ENCODE measurements at places on chromosomes 12 and 14.

DNA sequence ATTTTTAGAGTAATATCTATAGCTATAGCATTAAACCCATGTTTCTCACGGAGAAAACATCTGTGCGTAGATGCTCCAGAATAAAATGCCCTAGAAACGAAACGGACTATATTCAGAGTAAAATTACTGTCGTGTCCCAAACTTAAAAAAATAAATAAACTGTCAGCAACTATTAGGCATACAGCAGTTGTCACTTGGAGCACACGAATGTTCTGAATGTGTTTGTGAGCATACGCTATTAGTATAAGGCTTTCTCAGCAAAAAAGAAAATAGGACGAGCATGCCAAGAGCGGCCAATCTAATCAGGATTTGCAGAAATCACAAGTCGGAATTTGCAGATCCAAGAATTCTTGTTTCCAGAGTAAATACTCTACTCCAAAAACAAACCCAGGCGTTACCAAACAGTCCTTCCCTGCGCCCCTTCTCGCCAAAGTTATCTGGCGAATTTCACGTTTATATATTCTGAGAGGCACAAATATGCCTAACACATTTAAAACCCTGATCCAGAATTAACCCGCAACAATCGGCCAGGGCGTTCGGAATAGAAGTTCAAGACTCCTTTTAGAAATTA lies 836 bp downstream of the PTPN21 start:
- DNase-seq, result no peak

DNA sequence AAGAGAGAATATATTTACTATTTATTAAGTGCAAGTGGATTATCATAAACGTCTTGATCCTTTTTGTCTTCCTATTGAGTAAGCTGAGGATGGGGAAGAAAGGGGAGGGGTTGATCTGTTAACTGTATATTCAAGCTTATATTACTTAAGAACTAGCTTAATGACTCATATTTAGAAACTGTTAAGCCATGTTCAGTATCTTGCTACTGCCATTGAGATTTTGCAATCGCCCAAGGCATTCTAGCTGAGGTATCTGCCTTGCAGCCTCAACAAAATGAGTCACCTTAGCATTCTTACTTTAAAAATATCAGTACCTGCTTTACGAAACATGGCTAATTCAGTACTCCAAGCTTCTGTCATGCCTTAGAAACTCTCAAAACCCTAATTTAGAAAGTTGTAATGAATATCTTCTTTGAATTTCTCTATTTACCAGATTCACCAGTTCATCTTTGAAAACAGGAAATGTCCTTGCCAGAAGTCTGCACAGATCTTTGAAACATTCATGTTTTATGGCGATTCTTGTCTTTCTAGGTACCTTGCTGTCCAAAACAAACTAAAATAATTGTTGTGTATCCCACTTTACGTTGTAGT lies 76.1 kb downstream of the ALG10B start:
- no peak for DNase-seq

GRCh38 chr14:100691395-100692056 lies 35.2 kb upstream of the DLK1 start:
- no peak for DNase-seq

GRCh38 chr14:63470962-63471793 lies 72.0 kb downstream of the PPP2R5E start:
- DNase-seq, result no peak

DNA sequence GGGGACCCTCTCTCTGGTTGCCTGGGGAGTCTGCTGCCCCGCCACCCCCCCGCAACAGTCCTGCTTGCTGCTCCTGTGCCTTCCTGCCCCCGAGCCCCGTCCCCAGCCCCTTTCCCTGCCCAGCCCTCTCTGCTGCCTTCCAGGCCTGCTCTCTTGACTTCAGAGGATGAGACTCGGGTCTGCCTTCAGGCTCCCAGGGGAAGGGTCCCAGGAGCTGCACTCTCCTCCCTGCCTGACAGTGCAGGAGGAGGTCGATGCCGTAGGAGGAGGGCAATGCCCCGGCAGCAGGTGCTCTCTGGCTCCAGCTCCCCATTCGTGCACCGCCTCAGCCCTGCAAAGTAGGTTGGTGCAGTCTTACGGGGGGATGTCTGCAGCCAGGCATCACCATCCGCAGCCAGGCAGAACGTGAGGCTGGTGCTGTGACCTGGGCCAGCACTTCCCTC lies 185.1 kb upstream of the C14orf180 start:
- DNase-seq, result no peak

DNA sequence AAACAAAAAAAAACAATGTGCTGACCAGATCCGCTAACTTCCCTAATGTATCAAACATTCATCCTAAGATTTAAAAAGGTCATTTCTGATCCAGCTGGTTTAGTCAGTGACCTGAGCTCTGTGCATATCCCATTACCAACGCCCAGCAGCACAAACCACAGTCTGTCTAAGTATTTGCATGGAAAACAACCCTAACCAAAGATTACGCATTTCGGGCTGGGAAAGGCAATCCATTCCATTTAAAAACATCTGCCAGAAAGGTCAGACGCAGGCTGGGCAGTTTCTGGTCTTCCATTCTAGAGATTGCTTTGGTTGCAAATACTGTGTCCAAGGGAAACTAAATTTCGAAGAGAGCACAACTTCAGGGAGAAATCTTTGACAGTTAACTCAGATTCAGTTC lies 234.9 kb downstream of the FLRT2 start:
- DNase-seq, result no peak

DNA sequence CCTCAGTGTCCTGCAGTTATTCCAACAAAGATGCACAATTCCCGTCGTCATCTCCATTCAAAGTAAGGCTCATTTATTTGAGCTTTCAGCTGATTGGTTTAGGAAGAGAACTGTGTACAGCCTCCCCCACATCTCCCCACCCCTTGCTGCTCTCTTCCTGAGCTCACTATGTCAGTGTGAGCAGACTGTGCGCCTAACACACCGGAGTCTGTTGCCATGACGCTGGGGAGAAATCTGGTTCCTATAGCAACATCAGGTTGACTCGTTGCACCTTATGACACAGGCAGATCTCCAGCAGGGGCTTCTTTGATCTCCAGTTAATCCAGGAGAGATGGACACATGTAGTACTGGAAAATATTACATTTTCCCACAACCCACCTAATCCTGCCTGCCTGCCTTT lies 319.4 kb downstream of the CACNA1C start:
- no peak for DNase-seq

DNA sequence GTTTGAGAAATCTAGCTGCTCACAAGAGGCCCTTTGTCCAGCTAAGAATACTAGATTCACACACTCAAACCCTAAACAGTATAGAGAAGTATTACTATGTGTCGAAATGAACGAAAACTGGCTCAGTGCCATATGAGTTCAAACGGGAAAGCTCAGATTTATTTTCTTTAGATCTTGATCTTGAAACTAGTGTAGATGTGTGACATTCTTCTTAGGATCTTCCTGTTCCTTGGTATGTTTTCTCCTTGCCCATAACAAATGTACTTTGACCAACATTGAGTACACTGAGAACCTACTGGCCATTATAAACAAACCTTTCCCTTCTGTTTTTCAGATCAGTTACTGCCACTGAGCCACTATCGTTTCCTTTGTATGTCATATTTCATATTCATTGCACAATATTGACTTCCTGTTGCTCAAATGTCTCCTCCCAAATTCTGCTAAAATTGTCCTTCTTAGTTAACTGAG lies 21.3 kb downstream of the MYBPC1 start:
- DNase-seq, result no peak

- peak; percentile 72 for DNase-seq
These were observed 100.7 kb downstream of the C2CD5 start for GRCh38 chr12:22443379-22444316.

DNA sequence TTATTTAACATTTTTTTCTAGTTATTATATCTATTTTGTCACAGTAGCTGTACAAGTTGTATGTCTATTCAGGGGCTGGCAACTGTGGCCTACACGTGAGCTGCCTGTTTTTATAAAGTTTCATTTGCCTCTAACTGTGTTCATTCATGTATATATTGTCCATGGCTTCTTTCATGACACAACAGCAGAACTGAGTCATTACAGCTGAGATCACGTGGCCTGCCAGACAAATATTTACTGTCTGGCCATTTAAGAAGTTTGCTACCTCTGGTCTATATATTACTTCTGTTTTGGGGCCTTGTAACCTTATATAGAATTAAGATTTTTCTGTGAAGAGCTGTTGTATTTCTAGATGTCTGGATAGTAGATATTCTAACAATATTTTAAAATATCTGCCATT lies 37.9 kb downstream of the KIAA0586 start:
- DNase-seq, result no peak

DNA sequence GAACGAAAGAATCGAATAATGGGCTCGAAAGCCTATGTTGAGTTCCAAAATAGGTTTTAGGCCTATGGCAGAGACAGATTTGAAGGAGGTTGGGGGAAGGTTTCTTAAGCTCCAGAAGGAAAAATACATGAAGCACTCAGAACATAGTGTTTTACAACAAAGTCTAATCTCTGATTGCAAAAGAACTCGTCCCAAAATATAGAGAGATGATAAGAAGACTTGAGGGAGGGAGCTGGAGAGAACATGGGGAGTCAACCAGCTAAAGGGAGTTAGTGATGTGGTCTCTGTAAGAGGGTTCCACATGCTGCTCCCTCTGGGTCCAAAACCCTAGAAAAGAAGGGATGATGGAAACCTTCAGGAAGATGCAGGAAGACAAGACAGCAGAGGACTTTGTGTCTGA lies 54.8 kb upstream of the DAAM1 start:
- no peak for DNase-seq

GRCh38 chr12:115920395-115921183 lies 356.9 kb downstream of the MED13L start:
- DNase-seq, result no peak

GRCh38 chr14:95410838-95411237 lies 91.1 kb upstream of the CLMN start:
- DNase-seq, result no peak

DNA sequence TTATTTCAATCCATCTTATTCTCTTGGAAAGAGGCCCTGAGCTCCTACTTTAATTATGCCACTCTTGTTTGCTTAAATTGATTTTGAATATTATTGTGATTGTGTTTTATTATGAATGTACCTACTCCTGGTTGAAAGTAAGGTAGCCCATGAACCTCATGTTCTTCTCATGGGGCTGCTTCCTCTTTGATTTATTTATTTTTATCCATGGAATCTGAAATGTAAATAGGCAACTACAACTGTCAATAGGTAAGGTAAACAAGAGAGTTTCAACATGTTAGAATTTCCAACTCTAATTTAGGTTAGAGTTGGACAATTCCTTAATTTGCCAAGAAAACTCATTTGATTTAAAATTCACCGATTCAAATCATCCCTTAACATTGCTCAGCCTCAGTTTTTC lies 16.2 kb downstream of the TPH2 start:
- DNase-seq, result no peak

- no peak for DNase-seq
These were observed 48.2 kb upstream of the MAP3K9 start for GRCh38 chr14:70857496-70857890.

GRCh38 chr12:29299633-29300032 lies 81.3 kb downstream of the ERGIC2 start:
- no peak for DNase-seq

- no peak for DNase-seq
These were observed 13.3 kb upstream of the DTX1 start for GRCh38 chr12:113043240-113043639.

GRCh38 chr12:92987362-92987761 lies 58.3 kb upstream of the EEA1 start:
- DNase-seq, result no peak

- DNase-seq, result no peak
These were observed 58.6 kb downstream of the ZFP36L1 start for GRCh38 chr14:68734231-68734732.

GRCh38 chr12:80154261-80154660 lies 54.9 kb downstream of the OTOGL start:
- no peak for DNase-seq

DNA sequence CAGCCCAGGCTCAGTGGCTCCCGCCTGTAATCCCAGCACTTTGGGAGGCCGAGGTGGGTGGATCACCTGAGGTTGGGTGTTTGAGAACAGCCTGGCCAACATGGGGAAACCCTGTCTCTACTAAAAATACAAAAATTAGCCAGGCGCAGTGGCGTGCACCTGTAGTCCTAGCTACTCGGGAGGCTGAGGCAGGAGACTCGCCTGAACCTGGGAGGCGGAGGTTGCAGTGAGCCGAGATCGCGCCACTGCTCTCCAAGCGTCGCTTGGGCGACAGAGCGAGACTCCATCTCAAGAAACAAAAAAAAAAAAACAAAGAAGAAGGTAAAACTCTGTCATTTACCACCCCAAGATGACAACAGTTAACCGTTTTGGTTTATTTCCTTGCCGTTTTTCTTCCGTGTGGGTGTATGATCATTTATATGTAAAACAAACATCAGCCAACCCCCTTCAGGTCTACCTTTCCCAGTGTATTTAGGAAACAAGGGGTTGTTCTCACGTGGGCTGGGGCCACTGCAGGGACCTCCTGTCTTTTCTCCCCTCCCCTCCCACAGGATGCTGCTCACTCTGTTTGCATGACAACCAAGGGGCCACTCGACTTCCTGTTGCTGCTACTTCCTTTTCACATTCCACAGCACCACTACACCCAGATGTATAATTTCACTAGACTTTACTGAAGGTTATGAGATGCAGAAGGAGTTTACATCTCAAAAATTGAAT lies 13.6 kb downstream of the TTC9 start:
- no peak for DNase-seq

DNA sequence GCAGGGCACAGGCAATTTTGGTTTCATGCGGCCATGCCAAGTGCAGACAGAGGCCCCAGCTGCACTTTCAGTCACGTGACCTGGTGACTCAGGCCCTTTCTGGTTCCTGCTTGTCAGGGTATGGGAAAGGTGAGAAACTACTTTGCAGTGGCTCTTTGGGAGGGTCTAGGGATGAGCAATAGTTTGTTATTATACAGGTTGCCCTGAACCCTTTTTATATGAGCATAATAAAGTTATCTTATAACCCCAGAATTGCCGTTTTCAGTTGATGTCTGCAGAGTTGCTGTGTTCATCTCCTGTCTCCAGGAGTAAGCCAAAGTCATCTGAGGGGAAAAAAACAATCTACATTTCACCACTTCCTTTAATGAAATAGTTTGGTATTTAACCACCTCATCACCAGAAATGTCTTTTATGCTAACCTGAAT lies 30.9 kb upstream of the EMP1 start:
- DNase-seq, result no peak

GRCh38 chr14:67240168-67240932 lies 885 bp upstream of the PALS1 start:
- DNase-seq, result peak; percentile 10

DNA sequence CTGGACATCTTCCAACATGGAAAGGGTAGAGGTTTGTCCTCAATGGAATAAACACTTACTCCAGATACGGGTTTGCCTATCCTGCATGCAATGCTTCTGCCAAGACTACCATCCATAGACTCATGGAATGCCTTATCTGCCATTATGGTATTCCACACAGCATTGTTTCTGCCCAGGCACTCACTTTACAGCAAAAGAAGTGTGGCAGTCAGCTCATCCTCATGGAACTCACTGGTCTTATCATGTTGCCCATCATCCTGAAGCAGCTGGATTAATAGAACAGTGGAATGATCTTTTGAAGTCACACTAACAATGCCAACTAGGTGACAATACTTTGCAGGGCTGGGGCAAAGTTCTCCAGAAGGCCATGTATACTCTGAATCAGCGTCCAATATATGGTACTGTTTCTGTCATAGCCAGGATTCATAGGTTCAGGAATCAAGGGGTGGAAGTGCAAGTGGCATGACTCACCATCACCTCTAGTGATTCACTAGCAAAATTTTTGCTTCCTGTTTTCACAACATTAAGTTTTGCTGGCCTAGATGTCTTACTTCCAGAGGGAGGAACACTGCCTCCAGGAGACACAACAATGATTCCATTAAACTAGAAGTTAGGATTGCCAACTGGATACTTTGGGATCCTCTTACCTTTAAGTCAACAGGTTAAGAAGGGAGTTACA lies 140.4 kb downstream of the SLC35F4 start:
- DNase-seq, result no peak

Data from caudate nucleus (tissue), 63 donors.